Activated CD4-positive, alpha-beta memory T cell treated with anti-CD3 and anti-CD28 coated beads for 36 hours (primary cell): ENCODE measurements at places on chromosomes 2 and 18.

- no peak for DNase-seq
These were observed 44.5 kb downstream of the PTCD3 start for GRCh38 chr2:86150502-86150901.

DNA sequence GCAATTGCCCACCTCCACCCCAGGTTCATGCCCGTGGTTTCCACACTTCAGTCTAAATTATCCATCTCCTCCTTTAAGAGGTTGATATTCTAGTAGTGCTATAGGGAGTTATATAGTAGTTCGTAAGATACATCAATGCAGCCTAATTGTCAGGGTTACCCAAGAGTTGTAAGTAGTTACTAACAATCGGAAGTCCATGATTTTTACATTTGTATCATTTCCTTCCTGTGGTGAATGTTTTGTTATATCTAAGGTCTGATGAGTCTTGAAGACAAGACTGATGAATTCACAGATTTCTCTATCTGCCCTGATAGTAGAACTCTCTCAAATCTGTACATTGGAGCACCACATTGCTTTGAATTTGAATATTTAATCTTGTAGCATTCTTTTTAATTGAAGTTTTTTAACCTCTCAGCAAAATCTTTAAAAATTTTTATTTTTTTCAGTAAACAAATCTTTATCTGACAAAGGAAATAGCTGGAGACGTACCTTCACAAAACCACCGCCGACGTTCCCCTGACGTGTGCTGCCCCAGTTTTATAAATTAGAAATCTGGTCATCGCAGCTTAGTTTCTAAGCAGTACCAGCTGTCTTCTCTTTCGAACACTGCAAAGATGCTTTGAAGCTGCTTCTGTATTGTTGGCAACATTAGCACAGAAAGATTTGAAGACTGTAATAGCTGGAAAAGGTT is 264.5 kb downstream of the SOCS6 start:
- no peak for DNase-seq

DNA sequence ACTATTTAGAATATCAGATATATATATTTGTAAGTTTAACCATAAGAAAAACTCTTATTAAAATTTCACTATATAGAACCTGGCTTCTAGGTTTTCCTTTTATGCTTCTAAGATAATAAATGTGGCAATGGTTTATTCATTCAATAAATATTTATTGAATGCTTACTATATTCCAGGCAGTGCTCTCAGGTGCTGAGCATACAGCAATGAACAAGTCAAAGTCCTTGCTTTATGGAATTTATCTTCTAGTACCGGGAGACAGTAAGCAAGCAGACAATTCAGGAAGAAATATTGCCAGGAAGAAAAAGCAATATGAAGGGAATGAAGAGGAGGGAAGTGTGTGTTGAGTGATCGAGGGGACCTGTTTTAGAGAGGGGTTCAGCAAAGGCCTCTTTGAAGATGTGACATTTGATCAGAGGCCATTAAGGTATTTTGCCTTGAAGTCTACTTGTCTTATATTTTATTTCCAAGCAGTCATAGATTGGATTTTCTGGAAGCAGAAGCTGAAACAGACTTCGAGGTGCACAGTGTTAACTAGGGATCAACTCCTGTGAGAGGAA is 94.5 kb upstream of the LYPD6 start:
- DNase-seq, result no peak

DNA sequence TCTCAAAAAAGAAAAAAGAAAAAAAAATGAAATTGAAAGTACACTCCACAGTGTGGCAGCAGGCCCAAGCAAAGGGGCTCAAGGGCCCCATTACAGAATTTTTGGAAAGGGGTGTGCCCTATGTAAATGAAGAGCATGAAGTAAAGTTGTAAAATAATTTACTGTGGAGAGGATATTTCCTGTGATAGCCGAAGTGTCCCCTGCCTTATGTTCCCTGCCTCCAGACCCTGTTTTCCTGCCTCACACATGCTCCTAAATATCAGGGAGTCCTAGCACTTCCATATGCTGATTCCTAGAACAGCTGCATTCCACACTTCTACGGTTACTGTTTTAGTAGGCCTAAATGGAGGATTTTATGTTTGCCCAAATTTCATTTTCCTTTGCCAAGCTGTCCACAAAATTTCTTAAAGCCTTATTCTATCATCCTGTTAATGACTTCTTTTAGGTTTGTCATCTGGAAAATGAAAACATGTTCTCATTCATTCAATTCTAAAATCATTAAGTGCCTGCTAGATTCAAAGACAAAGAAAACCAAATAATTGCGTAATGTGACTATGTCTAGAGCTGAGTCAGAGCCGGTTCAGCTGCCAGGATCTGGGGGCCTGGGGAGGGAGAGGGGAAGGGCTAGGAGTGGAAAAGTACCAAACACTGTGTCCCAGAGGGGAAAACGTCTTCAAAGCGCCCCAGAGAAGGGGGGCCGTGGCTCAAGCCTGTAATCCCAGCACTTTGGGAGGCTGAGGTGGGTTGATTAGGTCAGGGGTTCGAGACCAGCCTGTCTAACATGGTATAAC is 25.9 kb upstream of the IMPA2 start:
- DNase-seq, result no peak

- no peak for DNase-seq
These were observed 135.9 kb downstream of the ZNF407 start for GRCh38 chr18:74733598-74733997.

GRCh38 chr2:176493909-176494308 is 224.7 kb downstream of the MTX2 start:
- no peak for DNase-seq

- DNase-seq, result no peak
These were observed 448.3 kb downstream of the CDH2 start for GRCh38 chr18:27728659-27729058.

DNA sequence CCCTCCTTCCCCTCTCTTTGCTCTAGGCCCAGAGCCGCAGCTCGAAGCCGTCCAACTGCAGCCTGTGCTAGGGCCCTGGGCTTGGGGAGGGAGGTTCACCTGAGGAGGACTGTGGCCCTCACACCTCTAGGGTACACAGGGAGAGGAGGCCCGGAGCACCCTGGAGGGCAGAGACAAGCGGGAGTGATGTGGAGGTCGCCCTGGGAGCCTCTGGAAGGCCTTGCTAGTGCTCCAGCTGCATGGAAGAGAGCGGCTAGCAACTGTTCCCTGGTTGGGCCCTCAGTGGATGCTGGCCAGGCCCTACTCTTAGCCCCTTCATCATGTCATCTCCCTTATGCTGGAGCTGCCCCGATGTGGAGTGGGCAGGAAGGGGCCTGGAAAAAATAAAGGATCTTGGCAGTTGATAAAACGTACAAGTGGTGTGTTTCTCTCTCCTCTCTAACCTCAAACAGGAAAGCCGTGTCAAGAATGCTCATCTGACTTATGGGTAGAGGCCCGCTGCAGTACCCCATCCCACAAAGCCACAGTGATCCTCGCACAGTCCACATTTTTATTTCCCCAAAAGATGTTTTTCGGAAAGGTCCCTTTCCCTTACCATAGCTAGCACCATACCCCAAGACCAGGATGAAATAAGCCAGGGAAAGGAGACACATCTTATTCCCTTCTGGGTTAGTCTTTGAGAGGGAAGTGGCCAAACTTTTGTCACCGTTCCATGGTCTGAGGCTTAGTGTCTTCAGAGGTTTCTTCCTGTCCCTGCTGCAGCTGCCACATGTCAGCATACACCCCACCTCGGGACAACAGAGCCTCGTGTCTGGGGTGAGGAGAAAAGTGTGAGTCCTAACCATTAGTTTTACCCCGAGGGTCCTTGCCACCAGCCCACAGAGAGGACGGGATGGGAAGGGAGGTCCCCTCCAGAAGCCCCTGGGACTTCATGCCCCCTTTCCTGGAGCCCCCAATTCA is 2.9 kb downstream of the ZFAND2B start:
- DNase-seq, result no peak

DNA sequence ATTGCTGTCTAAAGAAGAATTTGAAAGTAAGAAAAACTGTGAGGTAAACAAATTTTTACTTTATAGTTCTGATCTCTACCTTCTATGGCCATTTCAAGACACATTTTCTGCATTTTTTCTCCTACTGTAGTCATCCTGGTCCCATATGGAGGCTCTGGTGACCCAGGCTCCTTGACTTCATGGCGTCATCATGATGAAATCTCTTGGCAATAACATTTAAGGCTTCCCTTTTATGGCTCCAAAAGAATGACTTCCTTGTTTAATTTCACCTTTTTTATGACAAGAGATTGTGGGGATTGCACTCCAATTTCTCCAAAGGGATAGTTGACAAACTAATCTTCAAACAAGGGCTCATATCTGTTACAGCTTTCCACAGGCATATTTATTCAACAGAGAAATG is 143.0 kb upstream of the SCN7A start:
- DNase-seq, result no peak

GRCh38 chr2:73896362-73897239 is 3.8 kb downstream of the ACTG2 start:
- peak; percentile 62 for DNase-seq

DNA sequence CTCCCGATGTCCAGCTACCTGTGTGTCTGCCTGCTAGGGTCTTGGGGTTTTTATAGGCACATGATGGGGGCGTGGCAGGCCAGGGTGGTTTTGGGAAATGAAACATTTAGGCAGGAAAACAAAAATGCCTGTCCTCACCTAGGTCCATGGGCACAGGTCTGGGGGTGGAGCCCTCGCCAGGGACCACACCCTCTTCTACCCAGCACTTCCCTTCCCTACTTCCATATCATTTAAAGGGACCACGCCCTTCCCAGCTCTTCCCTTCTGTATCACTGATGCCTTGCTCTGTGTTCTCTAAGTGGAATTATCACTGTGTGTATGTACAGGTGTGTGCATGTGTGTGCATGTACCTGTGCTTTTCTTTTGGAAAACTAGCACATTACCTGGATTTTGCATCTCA is 6.3 kb downstream of the UGT1A1 start:
- DNase-seq, result no peak

DNA sequence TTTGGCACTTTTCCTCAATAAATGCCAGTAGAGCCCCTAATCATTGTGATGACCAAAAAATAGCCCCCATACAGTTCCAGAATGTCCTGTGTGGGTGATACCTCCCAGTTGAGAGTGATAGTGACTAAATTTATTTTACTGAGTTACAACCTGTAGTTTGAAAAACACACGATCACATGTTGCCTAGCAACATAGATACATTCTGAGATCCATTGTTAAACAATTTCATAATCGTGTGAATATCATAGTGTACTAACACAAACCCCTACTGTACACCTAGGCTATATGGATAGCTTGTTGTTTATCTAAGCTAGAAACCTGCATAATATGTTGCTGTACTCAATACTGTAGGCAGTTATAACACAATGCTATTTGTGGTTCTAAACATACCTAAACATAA is 30.6 kb downstream of the KCMF1 start:
- DNase-seq, result no peak
